Neural progenitor cell (in vitro differentiated cells): ENCODE measurements at places on chromosomes 5 and 9. TPM values are rescaled to one million over a fixed set of nuclear protein-coding genes. Genes with fewer than 3 reads are reported as not detected.
A peak's percentile ranks its signal among the peaks of the same experiment; 100 is the strongest.

- DNase-seq, result no peak
Observed at GRCh38 chr5:121350181-121350930, 501.3 kb upstream of the FTMT start.

The CATSPER3 gene
- total RNA-seq, result 0.19 TPM in 1 of 2 replicates, not detected in the other

The FBP2 gene
- total RNA-seq, result not detected in 2 replicates

- DNase-seq, result peak; percentile 40
Observed at GRCh38 chr9:129964901-129965734, 77.9 kb downstream of the FNBP1 start.

- DNase-seq, result peak; percentile 55
Observed at GRCh38 chr5:157459715-157460599, at the start of gene NIPAL4. TSS of gene NIPAL4 (plus strand) at chr5:157460213. CDS start at chr5:157460321, 108 bp downstream.

DNA sequence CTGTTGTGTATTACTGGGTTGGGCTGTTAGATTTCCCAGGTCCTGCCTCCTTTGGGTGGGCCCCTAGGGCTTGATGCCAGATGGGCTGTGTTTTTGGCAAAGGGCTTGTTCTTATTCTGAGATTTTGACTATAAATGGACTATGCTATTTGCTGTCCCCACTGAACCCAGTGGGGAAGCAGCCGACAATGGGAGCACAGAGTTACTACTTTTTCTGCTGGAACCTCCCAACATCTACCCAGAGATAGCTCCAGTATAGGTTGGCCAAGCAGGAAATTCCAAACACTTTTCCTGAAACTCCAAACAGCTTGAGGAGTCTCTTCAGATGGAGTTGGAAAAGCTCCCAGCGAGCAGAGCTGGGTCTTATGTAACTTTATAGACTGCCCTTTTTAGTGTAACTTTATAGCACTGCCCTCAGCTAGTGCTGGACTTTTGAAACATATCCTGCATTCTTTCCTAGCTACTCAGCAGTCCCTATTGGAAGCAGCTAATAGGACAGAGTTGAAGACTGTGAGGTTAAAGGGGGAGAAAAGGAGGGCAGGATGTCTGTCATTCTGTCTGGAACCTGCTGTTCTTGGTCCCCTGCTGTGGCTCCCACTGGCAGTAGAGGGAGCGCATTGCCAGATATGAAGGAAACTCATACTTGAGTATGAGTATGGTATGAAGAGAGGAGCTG is 21.0 kb downstream of the RUSC2 start:
- DNase-seq, result no peak

- no peak for DNase-seq
Observed at GRCh38 chr9:136565086-136565714, 19.4 kb upstream of the NOTCH1 start.

GRCh38 chr5:14143841-14144585 is 871 bp downstream of the TRIO start:
- peak; percentile 65 for DNase-seq

DNA sequence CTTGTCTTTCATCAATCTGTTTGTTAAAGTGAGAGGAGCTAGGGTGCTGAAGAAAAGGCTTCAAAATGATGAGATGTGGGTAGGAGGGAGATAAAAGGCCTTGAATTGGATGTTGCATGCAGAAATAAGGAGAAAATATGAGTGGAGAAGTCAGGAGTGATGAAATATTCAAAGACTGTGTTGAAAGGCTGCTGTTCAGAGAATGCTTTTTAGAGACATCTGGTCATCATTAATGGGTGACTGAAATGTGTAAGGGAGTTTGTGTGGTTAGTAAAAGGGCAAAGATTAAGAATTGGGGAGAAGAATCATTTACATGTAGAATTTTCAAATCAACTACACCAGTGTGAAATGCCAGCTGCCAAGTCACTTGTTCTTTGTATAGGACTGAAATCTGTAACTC is 383.9 kb downstream of the MAT2B start:
- no peak for DNase-seq

GRCh38 chr5:166441-167372 is 24.6 kb upstream of the LRRC14B start:
- no peak for DNase-seq

The ECM2 gene
- total RNA-seq, result not detected in 2 replicates

GRCh38 chr5:81856948-81857928 is 106.3 kb upstream of the SSBP2 start:
- peak; percentile 52 for DNase-seq

The NR5A1 gene
- 1.0 and 3.3 TPM in 2 replicates for total RNA-seq

- peak; percentile 97 for DNase-seq
Observed at GRCh38 chr5:174724484-174725260, at the start of gene MSX2. TSS of gene MSX2 (plus strand) at chr5:174724582. CDS start at chr5:174724660, 78 bp downstream.

DNA sequence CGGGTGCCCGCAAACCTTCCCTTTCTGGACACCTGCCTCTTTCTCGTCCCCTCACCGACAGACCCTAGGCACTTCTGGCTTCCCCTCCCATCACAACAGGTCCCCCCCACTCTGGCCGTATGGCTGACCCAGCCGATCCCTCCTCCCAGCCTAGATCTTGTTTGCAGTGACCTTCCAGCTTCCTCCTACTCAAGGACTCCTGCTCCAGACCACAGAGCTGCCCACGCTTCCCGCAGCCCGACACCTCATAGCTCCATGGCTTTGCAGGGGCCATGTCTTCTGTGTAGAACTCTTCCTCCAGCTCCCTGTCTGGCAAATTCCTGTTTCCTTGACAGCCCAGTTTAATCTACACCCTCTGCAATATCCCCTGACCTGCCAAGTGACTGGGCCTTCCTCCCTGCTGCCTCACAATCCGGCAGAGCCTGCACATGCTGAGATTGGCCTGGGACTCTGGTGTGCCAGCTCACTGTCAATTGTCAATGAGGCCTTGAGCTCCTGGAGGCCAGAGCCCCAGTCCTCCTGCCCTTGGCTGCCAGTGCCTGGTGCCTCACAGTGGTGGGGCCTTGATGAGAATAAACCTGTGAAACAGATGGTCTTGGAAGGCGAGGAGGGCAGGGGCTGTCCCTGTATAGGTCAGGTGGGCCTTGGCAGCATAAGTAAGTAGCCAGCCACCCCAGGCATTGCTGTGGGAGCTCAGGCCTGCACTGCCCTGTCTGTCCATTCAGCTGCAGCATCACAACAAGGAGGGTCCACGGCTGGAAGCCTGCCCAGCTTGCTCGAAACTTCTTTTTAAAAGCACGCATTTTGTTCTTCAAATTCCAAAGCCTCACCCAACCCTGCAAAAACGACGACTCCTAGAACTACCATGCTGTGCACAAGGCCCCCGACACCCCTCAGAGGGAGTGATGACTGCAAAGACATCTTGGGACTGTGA is 50.5 kb downstream of the GADD45G start:
- no peak for DNase-seq

- no peak for DNase-seq
Observed at GRCh38 chr9:92247981-92248380, 45.5 kb downstream of the IARS1 start.

The MLANA gene
- not detected in 2 replicates for total RNA-seq

DNA sequence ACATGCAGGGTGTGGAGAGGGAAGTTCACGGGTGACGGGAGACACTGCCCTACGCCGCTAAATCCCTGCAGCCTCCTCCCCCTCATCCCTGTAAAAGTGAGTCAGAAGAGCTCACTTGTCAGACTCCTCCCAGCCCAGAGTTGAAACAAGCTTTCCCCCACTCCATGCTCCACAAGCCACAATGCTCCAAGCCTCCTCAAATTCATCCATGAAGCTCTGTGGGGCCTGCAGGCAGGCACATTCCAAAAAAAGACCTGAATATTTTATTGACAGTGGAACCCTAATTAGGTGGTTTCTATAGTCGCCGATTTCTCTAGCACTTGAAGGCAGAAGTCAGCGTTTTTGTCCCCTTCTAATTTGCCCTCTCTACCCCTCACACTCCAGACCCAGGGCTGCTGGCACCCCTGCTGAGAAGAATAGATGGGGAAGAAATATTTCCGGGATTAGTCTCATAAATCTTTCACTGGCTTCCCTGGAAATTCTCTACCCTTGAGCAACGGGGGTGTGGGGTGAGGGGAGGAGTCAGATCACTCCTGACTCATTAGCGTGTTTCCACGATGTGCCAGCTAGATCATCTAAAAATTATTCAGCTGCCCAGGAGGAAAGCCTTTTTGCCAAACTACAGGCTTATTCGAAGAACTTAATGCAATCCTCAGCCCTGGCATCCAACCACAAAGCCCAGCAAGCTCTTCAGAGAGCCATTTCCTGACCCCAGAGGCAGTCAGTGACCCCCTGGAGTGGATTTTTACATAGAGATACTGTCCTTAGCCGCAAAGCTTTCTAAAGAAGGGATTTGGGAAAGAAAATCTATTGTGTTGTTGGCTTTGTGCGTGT is 97.1 kb downstream of the ENC1 start:
- DNase-seq, result peak; percentile 83

- no peak for DNase-seq
Observed at GRCh38 chr9:5352637-5353248, 13.1 kb upstream of the RLN1 start.

GRCh38 chr5:16345454-16345853 is 120.1 kb downstream of the ZNF622 start:
- DNase-seq, result peak; percentile 9
